ENCODE measurements at places on chromosomes 5 and 9.

- no peaks in the 10 kb centered on the region for H3K4me1 ChIP-seq
- no peak for DNase-seq
- no peaks in the 10 kb centered on the region for H3K36me3 ChIP-seq
- peaks cover 14% of the 10 kb centered on the region for H3K27me3 ChIP-seq
- no peak overlapping the region for H3K27ac ChIP-seq
These were observed 120.6 kb downstream of the PTTG1 start for GRCh38 chr5:160542281-160542680.

GRCh38 chr9:90965226-90966030 is 163.8 kb downstream of the SYK start:
- peaks cover 33% of the 10 kb centered on the region for H3K4me1 ChIP-seq
- H3K4me3 ChIP-seq, result no peak overlapping the region
- no peaks in the 10 kb centered on the region for H3K27me3 ChIP-seq
- H3K36me3 ChIP-seq, result no peaks in the 10 kb centered on the region

DNA sequence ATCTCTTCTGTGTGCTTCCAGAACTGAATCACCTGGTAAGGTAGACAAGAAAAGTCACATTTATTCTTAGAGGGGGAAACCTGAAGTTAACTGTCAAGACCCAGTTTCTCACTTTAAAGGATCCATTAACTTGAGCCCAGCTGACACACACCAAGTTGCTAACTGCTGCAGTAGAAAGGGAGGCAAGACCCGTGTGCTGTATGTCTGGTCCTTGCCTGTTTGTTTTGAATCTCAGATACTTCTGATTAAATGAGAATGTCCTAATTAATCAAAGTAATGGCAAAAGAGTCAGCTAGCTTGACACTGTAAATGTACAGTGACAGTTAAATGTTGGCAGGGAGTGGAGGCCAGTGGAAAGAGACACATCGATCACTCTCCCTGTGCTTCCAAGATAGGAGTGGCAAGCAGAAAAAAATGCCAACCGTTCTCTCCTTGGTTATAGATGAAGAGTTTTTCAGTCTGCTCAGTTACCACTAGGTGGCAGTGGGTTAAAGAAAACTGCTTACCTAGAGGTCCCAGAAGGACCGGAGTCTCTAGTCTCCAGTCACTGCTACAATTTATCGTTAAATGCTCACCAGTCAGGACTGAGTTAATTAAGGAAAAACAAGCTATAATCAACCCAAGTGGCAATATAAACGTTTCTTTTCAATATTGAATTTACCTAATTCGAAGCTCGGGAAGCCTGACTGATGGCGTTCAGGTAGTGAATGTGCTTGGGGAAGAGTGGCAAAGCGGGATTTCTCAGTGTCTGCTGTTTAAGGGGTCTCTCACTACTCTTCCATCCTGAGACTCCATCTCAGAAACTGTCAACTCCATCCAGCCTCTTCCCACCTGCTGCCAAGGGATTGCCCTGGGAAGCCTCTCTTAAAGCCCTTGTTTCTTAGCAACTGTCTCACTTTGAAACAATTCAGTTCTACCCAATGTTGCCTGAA is 18.4 kb downstream of the LSM11 start:
- no peak overlapping the region for H3K4me3 ChIP-seq
- peaks cover 7% of the 10 kb centered on the region for H3K4me1 ChIP-seq
- H3K27ac ChIP-seq, result no peak overlapping the region
- H3K27me3 ChIP-seq, result no peaks in the 10 kb centered on the region
- no peaks in the 10 kb centered on the region for H3K36me3 ChIP-seq

DNA sequence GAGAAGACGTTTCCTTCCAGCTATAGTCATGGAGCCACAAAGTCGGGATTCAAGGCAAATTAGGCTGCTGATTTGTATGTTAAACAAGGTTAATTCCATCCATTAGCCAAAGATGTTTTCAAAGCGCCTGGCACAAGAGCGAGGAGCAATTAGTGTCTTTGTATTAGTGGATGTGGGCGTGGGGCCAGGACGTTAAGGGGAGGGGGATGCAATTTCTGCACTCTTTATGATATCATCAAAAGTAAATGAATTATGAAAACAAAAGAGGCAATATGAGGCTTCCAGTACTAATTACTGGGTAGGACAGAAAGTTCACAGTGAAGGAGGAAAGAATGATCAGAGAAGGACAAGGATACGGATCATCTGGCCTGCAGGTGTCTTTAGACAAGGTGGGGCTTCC is 230.9 kb upstream of the MSX2 start:
- peaks cover 3% of the 10 kb centered on the region for H3K36me3 ChIP-seq
- no peaks in the 10 kb centered on the region for H3K27me3 ChIP-seq
- H3K27ac ChIP-seq, result no peak overlapping the region
- no peak for DNase-seq

- no peak overlapping the region for H3K27ac ChIP-seq
- DNase-seq, result no peak
- H3K36me3 ChIP-seq, result no peaks in the 10 kb centered on the region
These were observed 182.7 kb downstream of the PBX3 start for GRCh38 chr9:125929846-125930245.

DNA sequence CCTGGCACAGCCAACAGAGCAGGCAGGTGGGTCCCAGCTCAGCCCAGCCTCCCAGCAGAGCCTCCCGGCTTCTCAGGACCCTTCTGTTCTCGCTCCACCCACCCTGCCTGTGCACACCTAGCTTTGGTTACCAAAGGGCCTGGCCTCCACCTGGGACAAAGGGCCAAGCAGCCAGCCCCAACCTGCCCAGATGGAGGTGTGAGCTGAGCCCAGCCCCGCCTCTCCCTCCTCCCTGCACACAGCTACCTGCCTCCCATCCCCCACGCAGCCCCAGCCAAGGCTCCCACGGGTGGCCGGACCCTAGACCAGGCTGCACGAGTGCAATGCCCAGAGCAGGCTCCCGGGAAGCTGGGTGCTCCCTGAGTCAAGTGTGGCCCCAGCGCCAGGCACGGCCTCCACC is 5.6 kb downstream of the TPRN start:
- no peaks in the 10 kb centered on the region for H3K4me1 ChIP-seq
- H3K36me3 ChIP-seq, result no peaks in the 10 kb centered on the region
- H3K27ac ChIP-seq, result no peak overlapping the region

- no peak overlapping the region for H3K27ac ChIP-seq
- DNase-seq, result no peak
- no peaks in the 10 kb centered on the region for H3K4me1 ChIP-seq
- no peak overlapping the region for H3K4me3 ChIP-seq
These were observed 78.7 kb upstream of the IRX4 start for GRCh38 chr5:1961304-1961946.

DNA sequence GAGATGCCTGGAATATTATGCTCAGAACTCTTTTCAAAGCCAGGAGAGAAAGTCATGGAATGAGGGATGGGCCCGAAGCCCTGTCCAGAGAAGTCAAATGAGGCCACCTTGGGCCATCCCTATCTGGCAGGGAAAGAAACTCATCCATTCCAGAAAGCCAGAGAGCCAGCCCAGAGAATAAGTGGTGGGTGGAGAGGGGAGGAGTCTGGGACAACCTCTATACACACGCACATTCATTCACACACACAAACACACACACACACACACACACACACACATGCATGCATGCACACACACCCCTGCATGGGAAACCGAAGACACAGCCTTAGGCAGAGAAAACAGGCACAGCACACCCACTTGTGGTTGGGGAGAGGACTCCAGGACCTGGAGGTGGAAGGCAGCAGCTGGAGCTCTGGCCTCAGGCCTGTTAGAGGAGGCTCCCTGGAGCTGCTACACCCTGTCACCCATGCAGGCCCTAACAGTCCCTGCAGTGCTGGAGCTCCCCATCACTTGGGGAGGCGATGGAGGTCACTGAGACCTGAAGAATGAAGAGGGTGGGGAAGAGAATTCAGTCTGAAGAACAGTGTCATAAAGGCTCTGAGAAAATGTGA is 38.0 kb downstream of the TGFBI start:
- no peaks in the 10 kb centered on the region for H3K4me1 ChIP-seq
- H3K27me3 ChIP-seq, result no peaks in the 10 kb centered on the region
- no peak overlapping the region for H3K27ac ChIP-seq
- DNase-seq, result no peak
- H3K4me3 ChIP-seq, result no peak overlapping the region

DNA sequence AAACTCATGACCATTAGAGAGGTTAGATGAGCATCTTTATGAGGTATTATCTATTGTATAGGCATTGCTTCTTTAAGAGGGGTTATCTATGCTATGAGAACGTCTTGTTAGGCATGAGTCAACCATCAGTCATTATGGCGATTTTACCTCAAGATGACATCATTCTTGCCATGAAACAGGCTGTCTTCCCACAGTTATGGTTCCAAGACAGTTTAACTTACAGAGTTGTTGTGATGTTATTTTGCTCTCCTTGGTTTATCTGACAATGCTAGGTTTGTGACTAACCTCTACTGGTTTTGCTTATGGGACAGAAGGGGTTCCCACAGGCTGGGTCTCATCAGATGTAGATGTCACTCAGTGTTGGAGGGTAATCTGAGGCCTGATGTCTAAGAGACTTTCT is 1864.7 kb upstream of the ACO1 start:
- DNase-seq, result no peak
- H3K27ac ChIP-seq, result no peak overlapping the region

DNA sequence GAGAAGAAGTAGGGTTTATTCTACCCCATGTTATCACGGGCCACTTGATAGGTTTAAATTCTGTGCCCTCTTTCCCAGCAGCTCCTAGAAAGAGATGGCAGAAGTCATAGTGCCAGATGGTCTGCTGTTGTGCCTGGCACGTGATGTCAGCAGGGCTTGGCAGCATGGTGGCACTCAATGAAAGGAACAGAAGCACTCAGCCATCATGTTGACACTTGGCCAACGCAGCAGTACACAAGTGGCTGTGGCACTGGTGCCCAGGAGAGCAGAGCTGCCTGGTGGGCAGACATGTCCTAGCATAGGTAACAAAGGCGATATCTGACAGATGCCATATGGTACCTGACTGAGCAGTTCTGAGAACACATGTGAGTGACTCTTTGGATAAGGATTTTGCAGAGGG is 796.4 kb upstream of the ACO1 start:
- H3K4me1 ChIP-seq, result no peaks in the 10 kb centered on the region
- H3K27me3 ChIP-seq, result no peaks in the 10 kb centered on the region
- no peaks in the 10 kb centered on the region for H3K36me3 ChIP-seq
- no peak for DNase-seq
- no peak overlapping the region for H3K4me3 ChIP-seq

Data from neural crest cell (in vitro differentiated cells).